ENCODE measurements at places on chromosomes 3 and 15. TPM values are rescaled to one million over a fixed set of nuclear protein-coding genes. Genes with fewer than 3 reads are reported as not detected.

- no peak for DNase-seq
Measured at GRCh38 chr3:135014566-135014965, 219.5 kb downstream of the EPHB1 start.

DNA sequence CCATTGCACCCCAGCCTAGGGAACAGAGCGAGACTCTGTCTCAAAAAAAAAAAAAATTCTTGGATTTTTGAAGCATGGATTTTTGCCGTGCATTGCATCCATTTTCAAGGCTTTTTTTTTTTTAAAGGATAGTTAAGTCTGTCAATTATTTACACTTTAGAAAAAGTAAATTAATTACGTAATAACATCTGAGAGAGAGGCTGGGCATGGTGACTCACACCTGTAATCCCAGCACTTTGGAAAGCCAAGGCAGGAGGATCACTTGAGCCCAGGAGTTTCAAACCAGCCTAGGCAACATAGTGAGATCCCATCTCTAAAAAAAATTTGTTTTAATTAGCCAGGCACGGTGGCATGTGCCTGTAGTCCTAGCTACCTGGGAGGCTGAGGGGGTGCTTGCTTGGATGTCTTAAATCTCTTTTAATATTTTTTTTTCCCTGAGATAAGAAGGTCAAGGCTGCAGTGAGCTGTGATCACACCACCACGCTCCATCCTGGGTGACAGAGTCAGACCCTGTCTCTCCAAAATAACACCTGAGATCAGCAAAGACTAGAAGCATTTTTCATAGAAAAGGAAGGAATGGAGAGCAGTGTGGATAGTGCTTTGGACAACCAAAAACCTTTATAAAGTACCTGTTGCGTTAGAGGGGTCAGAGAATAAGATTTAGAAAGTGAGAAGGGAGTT lies 6.8 kb upstream of the SENP7 start:
- no peak for DNase-seq

DNA sequence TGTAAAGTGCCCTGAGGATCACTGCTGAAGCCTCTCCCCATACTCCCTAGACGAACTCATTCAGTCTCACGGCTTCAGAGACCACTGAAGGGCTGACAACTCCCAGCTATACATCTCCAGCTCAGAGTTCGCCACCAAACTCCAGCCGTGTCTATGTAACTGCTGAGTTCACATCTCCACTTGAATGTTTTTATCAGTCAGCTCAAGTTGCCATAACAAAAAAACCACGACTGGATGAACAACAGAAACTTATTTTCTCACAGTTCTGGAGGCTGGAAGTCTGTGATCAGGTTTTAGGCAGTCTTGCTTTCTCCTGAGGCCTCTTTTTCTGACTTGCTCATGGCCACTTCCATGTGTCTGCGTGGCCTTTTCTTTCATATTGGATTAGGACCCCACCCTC lies 223.0 kb upstream of the LRRFIP2 start:
- DNase-seq, result no peak

- no peak for DNase-seq
Measured at GRCh38 chr15:55954862-55955605, 38.4 kb downstream of the NEDD4 start.

- no peak for DNase-seq
Measured at GRCh38 chr15:68335251-68335650, 57.7 kb downstream of the FEM1B start.

DNA sequence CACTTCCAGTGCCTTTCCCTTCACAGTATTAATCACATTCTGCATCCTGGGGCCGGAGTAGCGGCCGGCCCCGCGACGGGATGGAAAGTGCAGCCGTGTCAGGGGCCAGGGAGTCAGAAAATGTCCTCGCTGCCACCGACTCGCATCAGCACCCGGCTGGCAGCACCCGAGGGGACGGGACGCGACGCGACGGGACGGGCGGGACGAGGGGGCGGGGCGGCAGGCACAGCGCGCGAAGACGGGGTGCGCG lies 353 bp downstream of the ATG3 start:
- no peak for DNase-seq

GRCh38 chr3:188152660-188153436 lies 1.1 kb upstream of the LPP start:
- DNase-seq, result no peak

GRCh38 chr3:49388289-49388820 lies 23.4 kb downstream of the RHOA start:
- DNase-seq, result no peak

DNA sequence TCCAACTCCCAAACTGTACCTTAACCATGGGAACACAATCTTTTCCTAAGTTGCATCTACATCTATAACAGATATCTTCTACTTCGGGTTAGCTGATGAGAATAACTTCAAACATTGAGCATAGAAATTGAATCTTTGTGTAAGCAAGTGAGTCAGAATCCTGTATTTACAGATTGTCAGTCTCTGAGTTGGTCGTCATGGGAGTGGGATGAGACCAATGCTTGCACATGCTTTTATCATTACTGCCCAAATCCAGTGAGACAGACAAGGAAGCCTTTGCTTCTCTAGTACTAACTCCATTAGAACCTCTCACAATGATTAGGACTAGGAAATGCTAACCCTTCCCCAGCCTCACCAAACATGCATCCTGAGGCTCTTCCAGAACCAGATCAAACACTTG lies 587.1 kb upstream of the ZNF717 start:
- no peak for DNase-seq

DNA sequence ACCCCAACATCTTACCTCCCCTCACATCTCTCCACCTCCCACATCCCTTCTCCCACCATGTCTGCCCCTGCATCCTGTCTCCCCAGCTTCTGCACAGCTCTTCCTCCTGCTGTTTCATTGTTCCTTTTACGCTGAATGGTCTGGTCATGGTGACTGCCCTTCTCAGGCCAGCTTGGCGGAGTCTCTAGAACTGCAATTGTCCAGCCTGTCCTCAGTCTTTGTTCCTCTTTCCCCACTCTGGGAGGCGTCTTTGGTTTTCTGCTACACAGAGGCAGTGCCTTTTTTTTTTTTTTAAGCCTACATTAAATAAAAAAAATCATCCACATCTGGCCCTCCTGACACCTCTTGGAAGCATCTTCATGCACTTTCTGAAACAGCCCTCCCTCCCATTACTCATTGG lies 49.1 kb upstream of the SEC22A start:
- DNase-seq, result no peak

DNA sequence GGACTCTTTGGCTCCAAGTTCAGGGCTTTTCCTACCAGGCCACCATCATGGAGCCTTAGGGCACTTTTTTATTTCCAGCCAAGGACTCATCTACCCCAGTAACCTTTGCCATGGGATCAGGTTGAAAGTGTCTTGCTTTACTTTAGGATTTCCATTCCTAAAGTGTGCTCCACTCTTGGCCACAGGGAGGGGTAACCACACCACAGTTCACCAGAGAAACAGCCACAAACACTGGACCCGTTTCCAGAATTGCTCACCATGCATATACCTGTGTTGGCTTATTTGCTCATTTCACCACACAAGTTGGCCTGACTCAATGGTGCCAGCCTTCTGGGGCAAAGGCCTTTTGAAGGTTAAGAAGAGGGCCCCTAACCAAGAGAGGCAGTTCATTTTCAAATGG lies 70.6 kb upstream of the RAD18 start:
- no peak for DNase-seq

DNA sequence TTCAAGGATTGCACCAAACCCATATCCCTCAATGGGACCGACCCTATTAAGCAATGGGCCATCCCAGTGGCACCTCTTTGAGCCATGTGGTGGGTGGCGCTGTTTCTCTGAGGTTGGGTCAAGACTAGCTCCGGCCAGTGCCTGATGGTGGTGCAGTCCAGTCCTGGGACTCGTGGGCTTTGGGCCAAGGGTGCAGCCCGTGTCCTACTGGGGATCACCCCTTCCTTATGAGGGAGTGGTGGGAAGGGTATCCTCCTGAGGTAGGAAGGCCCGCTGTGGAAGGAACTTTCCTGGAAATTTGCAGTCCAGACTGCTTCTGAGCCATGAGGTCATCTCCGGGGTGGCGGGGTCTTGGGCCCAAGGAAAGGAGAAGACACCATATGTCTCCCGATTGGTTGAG lies 231.6 kb downstream of the SNRPN start:
- DNase-seq, result no peak

GRCh38 chr15:56261854-56262509 lies 18.3 kb upstream of the RFX7 start:
- DNase-seq, result no peak

DNA sequence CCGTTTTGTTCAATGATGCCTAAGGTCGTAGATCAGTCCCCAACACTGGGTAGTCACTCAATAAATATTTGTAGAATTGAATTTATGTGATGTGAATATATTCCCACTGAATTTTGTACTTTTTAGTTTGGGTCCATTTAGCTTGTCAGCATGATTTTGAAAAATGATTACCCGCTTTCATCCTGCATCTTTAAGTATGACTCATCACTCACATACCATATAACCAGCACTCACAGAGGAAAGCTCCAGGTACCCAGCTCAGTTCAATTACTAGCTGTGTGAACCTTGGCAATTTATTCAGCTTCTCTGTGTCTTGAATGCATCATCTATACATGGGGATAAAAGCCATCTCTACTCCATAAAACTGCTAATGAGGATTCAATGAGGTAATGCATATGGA lies 2.2 kb upstream of the MLF1 start:
- no peak for DNase-seq

DNA sequence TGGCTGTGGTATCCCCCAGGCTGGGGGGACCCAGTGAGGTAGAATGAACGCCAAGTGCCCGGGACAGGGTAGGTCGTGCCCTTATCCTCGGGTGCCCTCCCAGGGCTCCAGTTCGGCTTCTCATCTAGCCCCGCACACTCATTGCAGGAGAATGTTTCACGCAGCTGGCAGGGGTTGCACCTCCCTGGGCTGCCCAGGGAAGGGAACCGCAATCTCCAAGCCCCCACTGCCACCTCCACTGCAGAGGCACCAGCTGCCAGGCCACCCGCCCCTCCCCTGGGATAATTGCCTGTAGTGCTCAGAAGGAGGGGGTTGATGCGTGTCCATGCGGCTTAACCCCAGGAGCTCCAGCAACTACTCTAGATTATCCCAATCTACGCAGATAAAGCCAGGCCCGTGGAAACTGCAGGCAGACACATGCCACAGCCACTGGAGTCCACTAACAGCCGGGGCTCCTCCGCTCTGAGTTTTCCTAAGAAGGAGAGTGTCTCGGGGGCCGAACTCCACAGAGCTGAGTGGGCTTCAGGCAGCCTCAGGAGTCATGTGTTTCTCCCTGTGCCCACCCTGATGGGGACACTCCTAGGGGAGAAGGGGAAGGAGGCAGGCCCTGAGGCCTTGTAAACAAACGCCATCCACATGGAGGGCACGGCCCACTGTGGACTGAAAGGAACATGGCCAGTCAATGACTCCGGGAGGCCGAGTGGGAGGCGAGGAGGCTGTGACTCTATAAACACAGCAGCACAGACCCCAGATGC lies 137.2 kb upstream of the IQSEC1 start:
- no peak for DNase-seq

GRCh38 chr15:85462029-85462428 lies 81.6 kb downstream of the AKAP13 start:
- DNase-seq, result no peak

- no peak for DNase-seq
Measured at GRCh38 chr3:69496856-69497255, 111.0 kb upstream of the FRMD4B start.

DNA sequence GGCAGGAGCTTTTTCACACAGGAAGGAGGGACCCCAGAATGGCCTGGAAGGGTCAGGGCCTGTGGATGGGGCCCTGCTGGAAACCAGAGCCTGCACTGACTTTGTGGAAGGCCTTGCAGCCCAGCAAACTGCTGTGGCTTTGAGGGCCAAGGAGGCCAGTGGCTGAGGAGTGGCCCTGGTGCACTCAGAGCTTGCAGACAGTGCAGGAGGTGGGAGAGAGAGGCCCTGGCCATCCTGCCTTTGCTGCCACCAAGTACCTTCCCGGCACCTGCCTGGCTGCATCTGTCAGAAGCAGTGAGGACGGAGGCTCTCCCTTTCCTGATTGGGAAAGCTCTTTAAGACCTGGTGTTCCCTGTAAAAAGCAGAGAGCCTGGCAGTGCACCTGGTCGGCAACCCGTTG lies 6.4 kb downstream of the PSTPIP1 start:
- no peak for DNase-seq

DNA sequence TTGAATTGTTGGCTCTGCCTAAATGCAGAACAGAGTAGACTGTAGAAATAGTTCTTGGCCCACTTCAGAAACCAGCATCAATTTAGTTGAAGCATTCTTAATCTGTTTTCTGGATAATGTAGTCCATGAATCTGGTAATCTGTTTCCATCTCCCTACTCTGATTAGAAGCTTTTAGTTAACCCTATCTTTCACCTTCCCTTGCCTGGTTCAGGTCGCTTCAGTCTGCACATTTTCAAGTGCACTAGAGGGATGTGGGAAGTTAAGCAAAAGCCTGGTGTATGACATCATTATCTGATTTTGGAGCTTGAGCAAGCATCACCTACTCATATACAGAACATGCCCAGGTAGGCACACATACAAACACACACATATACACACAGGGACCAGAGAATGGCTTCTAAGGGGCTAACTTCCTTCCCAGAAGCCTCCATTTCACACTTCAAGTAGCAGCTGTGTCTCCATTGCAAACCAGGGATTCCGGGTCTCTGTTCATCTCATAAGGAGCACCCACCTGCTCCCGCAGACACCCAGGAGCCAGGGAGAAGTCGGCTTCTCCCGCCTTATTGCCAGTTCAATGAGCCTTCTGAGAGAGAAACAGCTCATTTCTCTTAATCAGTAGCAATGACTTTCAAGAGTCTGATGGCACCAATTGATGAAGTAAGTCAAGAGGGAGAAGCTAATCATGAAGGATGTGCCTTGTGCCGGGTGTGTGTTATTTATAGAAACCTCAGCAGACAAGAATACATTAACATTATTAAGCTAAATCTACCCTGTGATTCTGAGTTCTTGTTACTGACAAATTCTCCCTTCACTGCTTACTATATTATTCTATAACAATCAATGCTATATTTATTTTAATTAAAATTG lies 347.9 kb upstream of the STAC start:
- DNase-seq, result no peak

GRCh38 chr15:68000754-68001153 lies 53.4 kb upstream of the PIAS1 start:
- DNase-seq, result no peak

DNA sequence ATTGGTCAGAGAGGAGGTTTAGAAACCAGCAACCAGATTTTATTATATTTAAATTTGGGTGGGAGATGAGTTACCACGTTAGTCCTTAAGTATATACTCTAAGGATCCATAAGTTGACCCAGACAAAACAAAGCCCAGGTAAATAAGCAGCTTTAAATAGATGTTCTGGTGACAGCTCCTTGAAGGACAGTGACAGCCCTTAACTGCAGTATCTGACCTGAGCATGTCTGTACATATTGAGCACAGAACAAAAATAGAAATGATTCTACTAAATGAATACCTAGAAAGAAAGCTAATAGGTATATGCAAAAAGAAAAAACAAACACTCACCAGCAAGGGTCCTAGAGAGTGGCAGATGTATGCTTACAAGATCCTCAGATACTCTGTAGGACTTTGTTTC lies 63.0 kb downstream of the UBR1 start:
- DNase-seq, result no peak

GRCh38 chr15:59543721-59544547 lies 67.6 kb upstream of the GCNT3 start:
- DNase-seq, result no peak

GRCh38 chr3:182925330-182925943 lies 54.9 kb downstream of the DCUN1D1 start:
- DNase-seq, result no peak

Gene ROBO2
- not detected for total RNA-seq

Gene LPCAT4
- total RNA-seq, result 80.8 TPM

Gene AADACL2
- not detected for total RNA-seq

Gene DUOX2
- total RNA-seq, result not detected

Gene CHCHD4
- total RNA-seq, result 29.4 TPM

Gene GCSAM
- 3.5 TPM for total RNA-seq

Gene WDR93
- total RNA-seq, result not detected

Gene CEP19
- 3.9 TPM for total RNA-seq

Gene TMEM87A
- 46.2 TPM for total RNA-seq

Gene CHST2
- 11.3 TPM for total RNA-seq

Gene DCBLD2
- total RNA-seq, result 2.3 TPM

Data from activated T-helper 1 cell treated with anti-CD3 and anti-CD28 coated beads, Interleukin-12 subunit alpha, Interleukin-12 subunit beta, Interleukin-2, Interleukin-4 antibody, amounts not matched to agents 30 ng/mL and 10 ng/mL and 1 ng/mL, durations not matched to agents 14 hours and 24 hours and 36 hours (primary cell).